ENCODE measurements at places on chromosomes 11 and 22. TPM values are rescaled to one million over a fixed set of nuclear protein-coding genes. Genes with fewer than 3 reads are reported as not detected.

ART5 gene
- 1.2 TPM for total RNA-seq

LMO2 gene
- total RNA-seq: 4.5 TPM

RIN1 gene
- 4.9 TPM for total RNA-seq

COA4 gene
- total RNA-seq: 46.0 TPM

CAPN5 gene
- 1.2 TPM for total RNA-seq

MPEG1 gene
- total RNA-seq: 10.4 TPM

INS gene
- total RNA-seq: not detected

SCGB1D1 gene
- total RNA-seq: not detected

E2F8 gene
- 2.3 TPM for total RNA-seq

POGLUT3 gene
- 10.2 TPM for total RNA-seq

UBXN1 gene
- total RNA-seq: 83.2 TPM

REXO2 gene
- total RNA-seq: 193 TPM

OMP gene
- total RNA-seq: not detected

JAML gene
- 18.4 TPM for total RNA-seq

LMNTD2 gene
- 1.6 TPM for total RNA-seq

MAPK8IP1 gene
- total RNA-seq: 6.1 TPM

MRGPRX3 gene
- not detected for total RNA-seq

PHLDA2 gene
- 1.0 TPM for total RNA-seq

BRMS1 gene
- 11.1 TPM for total RNA-seq

RASGRP2 gene
- 23.9 TPM for total RNA-seq

DRD4 gene
- 0.20 TPM for total RNA-seq

GGTLC2 gene
- total RNA-seq: not detected

TEAD1 gene
- total RNA-seq: 129 TPM

TOM1 gene
- 65.3 TPM for total RNA-seq

CBLIF gene
- total RNA-seq: not detected

P2RX6 gene
- total RNA-seq: 3.0 TPM

SPCS2 gene
- 103 TPM for total RNA-seq

OR2AG2 gene
- total RNA-seq: not detected

FDXACB1 gene
- total RNA-seq: 0.93 TPM

IGF2 gene
- total RNA-seq: 82.9 TPM

TM7SF2 gene
- 33.3 TPM for total RNA-seq

ARHGAP32 gene
- 6.4 TPM for total RNA-seq
